Activated CD4-positive, alpha-beta memory T cell treated with anti-CD3 and anti-CD28 coated beads, Interleukin-2, amount 10 ng/mL, durations not matched to agents 7 days and 5 days (primary cell): ENCODE measurements at places on chromosomes 2 and 18. TPM values are rescaled to one million over a fixed set of nuclear protein-coding genes. Genes with fewer than 3 reads are reported as not detected.

DNA sequence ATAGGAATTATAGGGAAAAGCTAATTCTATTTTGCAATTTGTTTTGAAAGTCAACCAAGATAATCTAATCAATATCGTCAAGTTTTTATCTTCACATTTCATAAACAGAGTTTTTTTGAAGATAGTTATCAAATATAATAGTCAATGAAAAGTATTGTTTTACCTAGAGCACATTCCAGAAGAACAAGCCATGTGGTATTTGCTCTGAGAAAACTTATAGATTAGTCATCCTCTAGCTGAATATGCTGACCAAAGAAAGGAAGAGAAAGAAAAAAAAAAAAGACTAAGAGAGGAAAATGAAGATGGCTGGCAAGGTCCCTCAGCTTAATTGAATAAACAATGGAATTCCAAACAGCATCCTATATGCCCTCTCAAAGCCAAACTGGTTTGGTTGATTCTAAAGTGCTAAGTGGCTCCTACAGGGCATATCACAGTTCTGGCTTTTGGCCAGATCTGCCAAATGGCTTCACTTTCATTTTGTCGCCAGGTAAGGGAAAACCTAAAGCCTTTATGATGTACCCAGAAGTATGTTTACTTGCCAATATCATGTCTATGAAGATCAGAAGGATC is 132.6 kb downstream of the VWC2L start:
- DNase-seq = no peak
- no peak overlapping the region for H3K27ac ChIP-seq
- no peak overlapping the region for H3K4me3 ChIP-seq
- no peaks in the 10 kb centered on the region for H3K4me1 ChIP-seq

GRCh38 chr2:79138385-79138784 is 18.1 kb downstream of the REG1A start:
- no peak for DNase-seq
- no peaks in the 10 kb centered on the region for H3K27me3 ChIP-seq
- no peaks in the 10 kb centered on the region for H3K36me3 ChIP-seq
- H3K4me3 ChIP-seq = no peak overlapping the region
- no peaks in the 10 kb centered on the region for H3K4me1 ChIP-seq

Gene PGAP1
- total RNA-seq = 63.6 TPM

Gene CXCR4
- 202 TPM for total RNA-seq
